ENCODE measurements at places on chromosomes 1 and 21. TPM values are rescaled to one million over a fixed set of nuclear protein-coding genes. Genes with fewer than 3 reads are reported as not detected.

Gene NBPF1
- total RNA-seq: 41.5 TPM

Gene SPATA17
- total RNA-seq: 0.41 TPM

DNA sequence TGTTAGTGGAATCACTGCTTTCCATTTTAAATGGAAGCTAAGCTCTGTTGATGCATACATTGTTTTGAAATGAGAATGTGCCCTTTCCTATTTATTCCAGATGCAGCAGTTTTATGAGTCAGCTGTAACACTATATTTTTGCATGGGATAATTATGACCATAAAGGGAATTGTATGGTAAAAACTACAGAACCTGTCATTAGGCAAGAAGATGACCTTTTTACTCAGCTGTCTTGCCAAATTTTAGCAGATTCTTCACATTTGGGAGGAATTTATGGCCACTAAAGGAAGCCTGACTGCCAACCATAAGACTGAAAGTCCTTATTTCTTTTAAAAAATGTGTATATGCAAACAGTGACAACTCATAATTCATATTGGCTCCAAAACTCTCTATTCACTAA is 356.3 kb upstream of the PRMT6 start:
- DNase-seq: no peak

Gene S100A7
- not detected for total RNA-seq

GRCh38 chr1:95002540-95003432 is 70.0 kb downstream of the ALG14 start:
- no peak for DNase-seq

Gene GSTM5
- 3.8 TPM for total RNA-seq

DNA sequence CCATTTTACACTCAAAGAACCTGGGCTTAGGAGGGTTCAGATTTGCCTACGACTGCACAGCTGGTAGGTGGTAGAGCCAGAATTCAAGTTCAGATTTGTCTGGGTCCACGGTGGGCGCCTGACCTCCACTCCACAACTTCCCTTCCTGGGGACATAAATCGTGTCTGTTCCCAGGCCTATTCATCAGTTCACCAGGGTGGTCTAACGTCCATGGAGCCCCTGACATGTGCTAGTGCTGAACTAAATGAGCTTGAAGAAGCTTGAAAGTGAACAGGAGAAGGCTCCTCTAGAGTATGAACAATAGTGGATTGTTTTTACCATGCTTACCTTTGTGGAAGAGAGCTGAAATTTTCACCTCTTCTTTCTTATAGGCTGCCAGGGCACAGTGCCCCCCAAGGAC is 32.5 kb upstream of the KIF1B start:
- no peak for DNase-seq

DNA sequence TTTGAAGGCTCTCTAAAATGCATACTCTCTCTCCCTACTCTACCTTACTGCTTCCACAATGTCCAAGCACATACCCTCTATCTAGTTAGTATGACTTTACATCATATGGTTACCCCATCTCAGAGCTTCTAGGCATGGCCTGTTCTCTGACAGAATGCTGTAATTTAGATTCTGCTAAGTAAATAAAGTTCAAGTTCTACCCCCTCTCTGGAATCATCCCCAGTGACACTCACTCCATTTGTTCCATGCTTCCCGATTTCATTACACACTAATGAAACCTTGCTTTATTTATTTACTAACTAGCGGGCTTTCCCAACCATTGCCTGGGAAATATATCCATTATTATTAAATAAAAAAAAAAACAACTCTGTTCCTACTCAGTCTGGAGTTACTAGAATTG is 7.3 kb downstream of the CRYZL1 start:
- no peak for DNase-seq

GRCh38 chr1:24955161-24955560 is 25.1 kb upstream of the RUNX3 start:
- no peak for DNase-seq
